HFFc6 (cell line): ENCODE measurements at places on chromosomes 16 and 17. TPM values are rescaled to one million over a fixed set of nuclear protein-coding genes. Genes with fewer than 3 reads are reported as not detected.

GRCh38 chr16:85330694-85331188 lies 218.5 kb upstream of the CIBAR2 start:
- H3K27me3 ChIP-seq: peaks cover 5% of the 10 kb centered on the region
- no peak overlapping the region for H3K4me3 ChIP-seq
- H3K27ac ChIP-seq: peak overlapping the region; percentile 28
- 0 out of 2 replicates have a peak, but pooled peaks cover 6% of the 10 kb centered on the region for H3K36me3 ChIP-seq
- H3K4me1 ChIP-seq: peaks cover 30% of the 10 kb centered on the region

- H3K27ac ChIP-seq: peak overlapping the region; percentile 64; the same call in 1 of the 2 replicates
- peak overlapping the region; percentile 35; the same call in 1 of the 2 replicates for H3K4me3 ChIP-seq
- DNase-seq: peak; percentile 6
- no peaks in the 10 kb centered on the region for H3K27me3 ChIP-seq
Measured at GRCh38 chr17:27576477-27577083, 54.4 kb upstream of the LGALS9 start.

- H3K4me3 ChIP-seq: no peak overlapping the region
- H3K4me1 ChIP-seq: no peaks in the 10 kb centered on the region
- H3K36me3 ChIP-seq: peaks cover 14% of the 10 kb centered on the region
Measured at GRCh38 chr16:87343753-87344050, 26.5 kb upstream of the C16orf95 start.

DNA sequence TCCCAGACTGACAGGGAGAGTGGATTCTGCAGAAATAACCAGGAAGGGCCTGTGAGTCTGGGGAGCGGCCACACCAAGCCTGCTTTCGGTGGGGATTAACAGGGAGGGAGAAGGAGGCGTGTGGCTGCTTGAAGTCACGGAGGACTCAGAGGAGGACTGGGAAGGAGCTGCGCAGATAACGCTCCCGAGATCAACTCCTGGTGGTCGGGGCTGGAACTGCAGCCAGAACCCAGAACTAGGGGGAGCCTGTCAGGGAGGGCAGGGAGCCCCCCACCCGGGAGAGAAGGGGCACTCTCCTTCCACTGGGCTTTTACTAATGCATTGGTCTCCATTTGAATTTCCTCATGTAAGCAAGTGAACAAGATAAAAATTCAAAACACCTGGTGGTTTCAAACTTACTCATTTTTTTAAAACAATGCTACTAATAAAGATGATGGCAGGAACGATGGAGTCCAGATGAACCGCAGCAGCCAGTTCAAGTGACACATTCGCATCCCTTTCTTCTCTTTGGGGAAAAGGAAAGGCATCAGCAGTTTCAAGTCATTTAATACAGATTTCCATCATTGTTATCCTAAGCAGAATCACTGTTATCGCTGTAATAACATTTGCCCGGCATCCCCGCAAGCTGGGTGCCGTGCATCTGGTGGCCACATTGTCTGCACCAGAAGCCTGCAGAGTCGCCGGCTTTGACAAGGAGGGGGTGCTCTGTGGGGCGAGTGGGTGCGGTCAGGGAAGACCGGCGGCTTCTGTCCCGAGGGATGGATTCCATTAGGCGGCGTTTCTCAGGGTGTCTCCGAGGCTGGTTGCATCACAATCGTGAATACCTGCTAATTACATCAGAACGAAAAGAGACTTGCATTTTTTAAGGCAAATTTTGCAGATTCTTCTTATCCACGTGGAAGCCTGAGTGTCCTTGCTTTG lies 183.0 kb downstream of the FOXL1 start:
- H3K36me3 ChIP-seq: no peaks in the 10 kb centered on the region
- H3K27me3 ChIP-seq: peaks cover 19% of the 10 kb centered on the region
- peak overlapping the region; percentile 66 for H3K27ac ChIP-seq
- peaks cover 55% of the 10 kb centered on the region for H3K4me1 ChIP-seq
- peak; percentile 61 for DNase-seq

DNA sequence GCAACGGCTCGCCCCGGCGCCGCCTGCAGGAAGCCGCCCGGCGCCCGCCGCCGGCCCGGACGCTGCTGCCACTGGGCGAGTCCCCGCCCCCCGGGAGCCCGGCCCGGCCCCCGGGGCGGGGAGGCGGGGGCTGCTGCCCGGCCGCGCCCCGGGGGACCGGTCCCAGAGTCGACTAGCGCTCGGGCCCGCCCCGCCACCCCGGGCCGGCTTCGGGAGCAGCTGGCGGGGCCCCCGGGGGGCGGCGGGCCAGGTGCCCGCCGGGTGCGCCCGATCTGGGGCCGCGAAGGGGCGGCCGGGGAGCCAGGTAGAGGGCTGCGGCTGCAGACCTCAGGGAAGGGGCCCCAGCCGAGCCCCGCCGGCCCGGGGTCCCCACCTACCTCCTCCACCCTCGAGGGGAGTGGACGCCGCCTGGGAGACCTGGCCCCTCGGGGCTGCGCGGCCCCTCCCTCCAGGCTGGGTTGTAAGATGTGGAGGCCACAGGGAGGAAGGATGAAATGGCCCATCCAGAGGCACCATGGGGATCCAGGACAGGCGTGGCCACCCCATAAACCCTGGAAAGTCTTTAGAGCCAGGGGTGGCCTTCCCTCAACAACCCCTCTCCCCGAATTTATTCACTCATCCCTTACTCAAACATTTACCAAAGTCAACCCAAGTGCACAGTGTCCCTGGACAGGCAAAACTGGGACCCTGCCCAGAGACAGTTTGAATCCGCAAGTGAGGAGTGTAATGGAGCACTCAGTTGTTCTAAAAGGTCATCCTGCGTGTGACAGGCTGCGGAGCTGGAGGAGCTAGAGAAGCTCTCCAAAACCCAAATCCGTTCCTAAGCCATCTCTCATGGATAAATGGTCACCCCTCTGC lies at the start of gene CDYL2:
CDYL2 (minus strand) TSS at position 73 of the 858 bp plus-strand sequence. CDS start 425 bp downstream, outside the sequence.
- H3K36me3 ChIP-seq: peaks cover 12% of the 10 kb centered on the region
- H3K4me1 ChIP-seq: peaks cover 30% of the 10 kb centered on the region
- peak within 1 kb of the TSS; percentile 90 for H3K4me3 ChIP-seq
- peak within 1 kb of the TSS; percentile 82 for H3K27ac ChIP-seq
- no peaks in the 10 kb centered on the region for H3K27me3 ChIP-seq
- no peak for DNase-seq

DNA sequence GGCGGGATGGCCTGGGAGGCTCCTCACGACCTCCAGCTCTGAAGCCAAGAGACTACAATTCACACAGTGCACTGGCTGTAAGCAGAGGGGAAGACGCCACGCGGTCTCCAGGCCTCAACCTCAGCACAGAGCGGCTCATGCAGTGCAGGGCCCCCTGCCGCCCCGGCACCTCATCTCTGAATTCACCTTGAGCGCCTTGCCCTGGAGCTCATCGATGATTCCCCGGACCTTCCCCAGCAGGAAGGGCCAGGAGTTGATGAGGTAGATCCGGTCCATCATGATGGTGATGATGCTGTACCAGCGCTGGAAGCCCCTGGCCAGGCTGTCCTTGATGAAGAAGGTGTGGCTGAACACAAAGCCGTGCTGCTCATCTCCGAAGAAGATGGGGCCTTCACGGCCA lies 13.2 kb downstream of the FLCN start:
- H3K27me3 ChIP-seq: peaks cover 3% of the 10 kb centered on the region
- no peaks in the 10 kb centered on the region for H3K4me1 ChIP-seq

Gene SEC14L5
- not detected in 3 replicates for total RNA-seq

Gene MT1G
- total RNA-seq: not detected in 3 replicates
